NCI-H526 (cell line): ENCODE measurements at places on chromosomes 5 and 9.

GRCh38 chr5:160047423-160047822, 38.5 kb downstream of the TTC1 start:
- no peak for DNase-seq

- no peak for DNase-seq
These were observed 28.0 kb downstream of the ISOC1 start for GRCh38 chr5:129122560-129122959.

DNA sequence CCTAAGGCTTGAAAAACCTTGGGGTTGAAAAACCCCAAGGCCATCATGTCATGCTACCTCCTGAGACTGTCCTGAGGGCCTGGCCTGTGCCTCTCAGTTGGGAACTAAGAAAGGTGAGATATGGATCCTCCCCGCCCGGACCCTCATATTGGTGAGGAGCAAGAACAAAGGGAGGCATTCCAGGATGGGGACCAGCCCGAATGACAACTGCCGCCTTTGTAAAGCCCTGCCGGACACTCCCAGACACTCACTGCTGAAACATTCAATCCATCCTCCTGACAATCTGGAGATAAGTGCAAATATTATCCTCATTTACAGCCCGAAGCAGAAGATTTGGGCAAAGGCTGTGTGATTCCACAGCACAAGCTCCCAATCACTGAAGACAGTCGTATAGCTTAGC, 298.3 kb downstream of the NSG2 start:
- DNase-seq: no peak

DNA sequence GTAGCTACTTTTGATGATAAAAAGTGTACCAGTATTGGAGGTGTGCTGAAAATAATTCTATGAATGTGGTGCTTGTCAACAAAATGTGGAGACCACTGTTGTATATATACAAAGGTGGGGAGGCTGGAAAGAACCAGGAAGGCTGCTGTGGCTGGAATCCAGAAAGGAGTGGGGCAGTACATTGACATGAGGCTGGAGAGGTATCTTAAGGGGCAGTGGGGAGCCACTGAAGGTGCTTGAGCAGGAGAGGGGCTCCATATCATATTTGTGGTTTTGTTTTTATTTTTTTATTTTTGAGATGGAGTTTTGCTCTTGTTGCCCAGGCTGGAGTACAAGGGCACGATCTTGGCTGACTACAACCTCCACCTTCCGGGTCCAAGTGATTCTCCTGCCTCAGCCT, 87.9 kb upstream of the NEURL1B start:
- no peak for DNase-seq

DNA sequence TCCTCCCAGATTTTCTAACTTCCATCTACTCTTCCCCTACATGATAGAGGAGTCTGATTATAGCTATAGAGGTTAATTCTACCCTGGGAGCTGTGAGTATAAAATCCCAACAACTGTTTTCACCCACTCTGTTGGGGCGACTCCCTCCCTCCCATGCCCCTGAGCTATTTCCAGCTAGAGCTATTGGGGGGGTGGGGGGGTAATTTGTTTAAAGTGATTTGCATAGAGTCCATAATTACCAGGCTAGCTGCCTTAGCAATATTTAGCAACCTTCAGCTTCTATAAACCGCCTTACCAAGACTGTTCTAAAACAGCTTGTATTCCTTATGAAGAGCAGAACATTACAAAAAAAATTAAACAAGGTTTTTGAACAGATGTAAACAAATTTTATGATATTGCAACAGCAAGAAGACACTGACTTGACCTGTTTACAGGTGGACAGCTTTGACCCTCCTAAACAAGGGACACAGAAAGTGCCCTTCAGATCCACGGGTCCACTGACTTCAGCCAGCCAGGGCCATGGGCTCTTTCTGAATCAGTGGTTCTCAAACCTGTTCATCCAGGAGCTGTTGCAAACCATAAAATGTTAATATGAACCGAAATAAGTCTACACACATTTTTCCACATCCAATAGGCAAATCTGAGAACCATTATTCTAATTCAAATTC, 98.2 kb downstream of the OTULIN start:
- peak; percentile 84 for DNase-seq

DNA sequence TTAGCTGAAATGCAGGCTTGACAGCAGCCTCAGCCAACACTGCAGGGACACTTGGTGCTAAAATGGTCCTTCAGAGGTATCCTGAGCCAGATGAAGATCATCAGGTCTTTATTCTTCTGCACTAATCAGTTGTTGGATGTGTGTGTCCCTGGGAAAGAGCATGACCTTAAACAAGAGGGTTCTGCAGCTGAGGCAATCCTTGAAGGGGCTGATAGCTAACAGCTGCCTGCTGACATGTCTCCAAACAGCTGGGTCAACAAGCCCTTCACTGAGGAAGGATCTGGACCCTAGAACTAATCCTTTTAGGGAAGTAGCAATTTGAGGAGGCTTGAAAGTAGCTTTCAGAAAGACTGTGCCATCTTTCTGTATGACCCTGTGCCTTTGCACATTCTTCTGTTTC, 376.3 kb upstream of the ACTBL2 start:
- no peak for DNase-seq

- DNase-seq: no peak
These were observed 17.1 kb downstream of the C9orf43 start for GRCh38 chr9:113427629-113428028.

GRCh38 chr9:72207278-72207677, 58.0 kb downstream of the GDA start:
- DNase-seq: no peak

DNA sequence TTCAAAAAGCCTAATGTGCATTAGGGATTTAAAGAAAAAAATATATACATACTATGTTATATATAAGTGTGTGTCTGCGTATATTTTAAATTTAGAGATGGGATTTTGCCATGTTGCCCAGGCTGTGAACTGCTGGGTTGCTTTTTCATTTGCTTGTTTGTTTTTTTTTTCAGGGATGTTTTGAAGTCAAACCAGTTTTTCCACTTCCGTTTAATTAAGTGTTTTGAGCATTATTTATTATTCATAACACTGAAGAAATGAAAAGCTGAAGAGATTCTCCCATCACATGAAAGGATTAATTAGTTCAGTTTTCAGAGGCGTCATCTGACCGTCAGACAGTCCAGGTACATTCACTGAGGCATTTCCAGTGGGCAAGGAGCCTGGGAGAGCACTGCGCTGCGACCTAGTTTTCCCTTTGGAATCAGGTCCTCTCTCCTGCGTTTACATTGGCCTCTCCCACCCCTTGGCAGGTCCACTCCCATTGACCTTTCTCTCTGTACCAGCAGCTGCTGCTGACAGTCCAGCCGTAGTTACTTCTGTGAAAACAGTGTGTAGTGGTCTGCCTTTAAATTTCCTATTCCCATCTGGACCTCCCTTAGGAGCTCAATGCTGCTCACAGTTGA, 26.0 kb downstream of the ARRDC3 start:
- peak; percentile 2 for DNase-seq

DNA sequence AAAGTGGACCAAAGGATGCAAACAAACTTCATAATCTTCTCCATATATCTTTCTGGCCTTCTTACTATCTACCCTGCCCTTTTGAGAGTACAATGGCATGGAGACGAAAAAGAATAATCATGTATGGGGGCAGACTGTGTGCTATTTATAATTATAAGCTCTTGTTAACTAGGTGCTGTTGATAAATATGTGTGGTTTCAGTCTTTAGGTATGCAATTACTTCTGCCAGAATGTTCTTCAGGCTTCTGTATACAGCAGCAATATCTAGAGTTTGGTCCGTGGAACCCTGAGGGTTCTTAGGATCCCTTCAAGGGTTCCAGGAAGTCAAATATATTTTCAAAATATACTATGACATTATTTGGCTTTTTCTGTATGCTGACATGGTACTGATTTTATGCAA, 20.5 kb upstream of the PRR16 start:
- DNase-seq: no peak

GRCh38 chr5:168151041-168151440, 140.4 kb upstream of the WWC1 start:
- DNase-seq: no peak

DNA sequence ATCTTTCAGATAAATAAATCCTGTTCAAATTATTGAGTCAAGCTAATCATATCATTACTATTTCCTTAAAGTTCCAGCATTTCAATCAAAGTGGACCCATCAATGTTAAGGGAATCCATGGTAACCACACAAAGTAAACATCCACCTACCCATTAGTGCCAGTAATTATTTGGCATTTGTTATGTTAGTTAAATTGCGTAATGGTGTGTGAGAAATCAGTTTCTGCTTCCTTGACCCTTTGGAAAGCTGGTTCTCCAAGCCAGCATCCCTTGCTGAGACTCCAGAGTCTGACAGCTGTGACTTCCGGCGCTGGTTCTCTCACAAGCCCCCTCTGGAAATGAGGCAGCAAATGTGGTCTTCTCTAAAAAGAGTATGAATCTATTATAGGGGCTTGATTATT, 308.6 kb upstream of the EFNA5 start:
- no peak for DNase-seq

- DNase-seq: no peak
These were observed 1791.1 kb downstream of the MAT2B start for GRCh38 chr5:165296401-165297130.

DNA sequence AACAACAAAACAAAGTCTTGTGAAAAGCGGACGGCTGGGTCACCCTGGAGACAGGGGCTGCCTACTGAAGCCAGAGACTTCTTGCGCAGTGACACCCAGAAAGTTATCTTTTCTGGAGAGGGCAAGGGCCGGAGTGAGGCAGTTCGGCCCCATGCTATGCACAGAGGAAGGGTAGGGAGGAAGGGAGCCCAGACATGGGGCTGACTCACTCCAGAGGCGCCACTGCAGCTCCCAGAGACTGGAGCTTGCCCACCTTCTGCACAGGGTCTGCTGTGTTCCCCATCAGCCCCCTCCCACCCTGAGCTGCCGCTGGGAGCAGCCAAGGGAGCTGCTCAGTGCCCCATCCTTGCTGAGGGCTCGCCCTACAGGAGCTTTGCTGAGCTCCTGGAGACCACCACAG, 13.3 kb downstream of the SLC6A3 start:
- no peak for DNase-seq
